ENCODE measurements at places on chromosomes 3 and 15. TPM values are rescaled to one million over a fixed set of nuclear protein-coding genes. Genes with fewer than 3 reads are reported as not detected.
A peak's percentile ranks its signal among the peaks of the same experiment; 100 is the strongest.

DNA sequence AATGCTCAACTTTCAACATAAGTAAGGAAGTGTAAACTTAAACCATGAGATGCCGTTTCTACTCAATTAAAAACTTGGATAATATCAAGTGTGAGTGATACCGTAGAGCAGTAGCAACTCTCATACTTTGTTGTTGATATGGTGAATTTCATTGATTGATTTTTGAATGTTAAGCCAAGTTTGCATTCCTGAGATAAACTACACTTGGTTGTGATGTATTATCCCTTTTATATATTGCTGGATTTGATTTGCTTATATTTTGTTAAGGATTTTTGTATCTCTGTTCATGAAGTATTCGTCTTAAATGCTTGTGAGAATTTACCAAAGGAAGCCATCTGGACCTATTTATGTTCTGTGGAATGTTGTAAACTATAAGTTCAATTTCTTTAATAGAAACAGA, 21.7 kb downstream of the SLMAP start:
- H3K4me3 ChIP-seq: no peak overlapping the region
- DNase-seq: no peak
- H3K4me1 ChIP-seq: peaks cover 3% of the 10 kb centered on the region
- H3K27ac ChIP-seq: no peak overlapping the region
- H3K36me3 ChIP-seq: no peaks in the 10 kb centered on the region

GRCh38 chr3:169236662-169237186, 426.8 kb downstream of the MECOM start:
- no peak for DNase-seq
- no peaks in the 10 kb centered on the region for H3K36me3 ChIP-seq
- no peak overlapping the region for H3K4me3 ChIP-seq
- H3K27me3 ChIP-seq: no peaks in the 10 kb centered on the region
- H3K4me1 ChIP-seq: no peaks in the 10 kb centered on the region

DNA sequence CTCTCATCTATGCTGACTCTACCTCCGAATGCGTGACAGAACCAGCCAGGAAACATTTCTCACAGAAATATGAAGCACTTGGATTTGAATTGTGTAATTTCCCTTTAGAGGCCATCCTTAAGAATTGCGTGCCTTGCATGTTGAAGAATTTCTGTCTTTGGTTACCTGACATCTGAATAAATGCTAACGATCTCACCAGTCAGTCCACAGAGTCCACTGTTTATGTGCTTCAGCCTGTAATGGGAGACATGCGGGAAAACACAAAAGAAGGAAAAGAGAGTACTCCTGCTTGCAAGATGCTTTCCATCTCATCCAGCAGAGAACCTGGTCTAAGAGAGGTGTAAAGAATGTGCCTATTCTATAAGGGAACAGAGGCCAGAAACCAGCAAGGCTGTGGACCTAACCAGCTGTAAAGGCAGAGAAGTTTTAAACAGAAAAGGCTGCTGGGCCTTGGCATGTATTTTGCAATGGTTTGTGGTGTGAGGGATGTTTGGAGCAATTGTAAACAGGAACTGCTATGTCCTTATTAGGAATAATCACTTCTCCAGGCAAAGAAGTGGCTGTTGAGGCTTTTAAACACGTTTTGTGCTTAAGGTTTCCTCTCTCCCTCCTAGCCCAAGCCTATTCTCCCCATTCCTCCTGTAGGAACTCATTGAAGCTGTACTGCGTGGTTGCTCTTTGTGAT, 36.4 kb upstream of the BOC start:
- H3K4me1 ChIP-seq: no peaks in the 10 kb centered on the region
- H3K27me3 ChIP-seq: no peaks in the 10 kb centered on the region
- no peak for DNase-seq
- H3K36me3 ChIP-seq: no peaks in the 10 kb centered on the region

- H3K4me1 ChIP-seq: no peaks in the 10 kb centered on the region
- H3K27me3 ChIP-seq: no peaks in the 10 kb centered on the region
- H3K4me3 ChIP-seq: no peak overlapping the region
- no peaks in the 10 kb centered on the region for H3K36me3 ChIP-seq
- no peak for DNase-seq
Observed at GRCh38 chr3:20396335-20396734, 210.3 kb upstream of the SGO1 start.

DNA sequence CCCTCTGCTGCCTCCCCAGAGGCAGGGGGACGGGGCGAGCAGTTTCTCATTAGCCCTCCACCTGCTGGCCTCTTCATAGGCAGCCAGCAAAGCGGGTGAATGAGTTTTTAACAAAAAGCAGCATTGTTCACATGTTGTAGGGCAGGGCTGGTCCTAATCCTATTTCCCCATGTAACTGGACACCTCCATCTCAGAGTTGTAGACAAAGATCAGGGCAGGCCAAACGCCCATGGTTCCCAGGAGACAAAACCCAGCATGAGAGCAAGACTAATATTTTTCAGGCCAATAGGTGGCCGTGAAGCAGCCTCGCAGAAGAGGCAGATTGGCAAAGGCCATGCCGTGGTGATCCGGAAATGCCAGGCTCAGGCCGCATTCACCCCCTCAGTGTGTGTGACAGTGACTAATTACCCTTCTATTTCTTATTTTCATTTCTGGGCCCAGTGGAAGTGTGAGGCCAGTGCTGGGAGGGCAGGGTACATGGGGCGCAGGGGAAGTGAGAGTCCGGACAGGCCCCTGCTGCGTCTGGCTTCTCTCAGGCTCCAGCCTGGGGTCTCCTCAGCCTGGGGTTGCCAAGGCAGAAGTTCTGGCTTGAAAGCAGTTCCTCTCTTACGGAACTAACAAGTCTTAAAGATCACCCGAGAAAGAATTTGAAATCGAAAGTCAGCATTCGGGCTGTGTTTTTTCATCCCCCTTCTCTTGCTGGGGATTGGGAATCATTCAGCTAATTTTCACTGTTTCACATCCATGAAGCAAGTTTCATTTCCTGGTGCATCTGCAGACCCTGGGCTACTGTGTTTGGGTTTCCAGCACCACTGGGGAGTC, 64.8 kb downstream of the BOC start:
- no peak for DNase-seq
- no peaks in the 10 kb centered on the region for H3K27me3 ChIP-seq
- H3K4me3 ChIP-seq: peak overlapping the region; percentile 18

DNA sequence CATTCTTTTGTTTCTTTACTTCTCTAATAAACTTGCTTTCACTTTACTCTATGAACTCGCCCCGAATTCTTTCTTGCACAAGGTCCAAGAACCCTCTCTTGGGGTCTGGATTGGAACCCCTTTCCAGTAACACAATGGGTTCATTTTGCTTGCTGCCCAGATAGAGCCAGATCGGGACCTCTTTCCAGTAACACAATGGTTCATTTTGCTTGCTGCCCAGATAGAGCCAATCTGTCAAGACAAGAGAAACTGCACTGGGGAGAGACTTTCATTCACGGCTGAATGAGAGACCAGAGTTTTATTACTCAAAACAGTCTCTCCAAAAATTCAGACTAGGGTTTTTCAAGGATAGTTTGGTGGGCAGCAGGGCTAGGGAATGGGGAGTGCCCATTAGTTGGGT, 25.4 kb downstream of the METTL6 start:
- no peak for DNase-seq
- H3K4me1 ChIP-seq: peaks cover 6% of the 10 kb centered on the region
- no peak overlapping the region for H3K4me3 ChIP-seq
- no peaks in the 10 kb centered on the region for H3K36me3 ChIP-seq
- no peaks in the 10 kb centered on the region for H3K27me3 ChIP-seq

GRCh38 chr15:54159012-54159411, 180.8 kb downstream of the UNC13C start:
- H3K27me3 ChIP-seq: no peaks in the 10 kb centered on the region
- H3K4me3 ChIP-seq: no peak overlapping the region
- H3K4me1 ChIP-seq: no peaks in the 10 kb centered on the region
- DNase-seq: no peak

DNA sequence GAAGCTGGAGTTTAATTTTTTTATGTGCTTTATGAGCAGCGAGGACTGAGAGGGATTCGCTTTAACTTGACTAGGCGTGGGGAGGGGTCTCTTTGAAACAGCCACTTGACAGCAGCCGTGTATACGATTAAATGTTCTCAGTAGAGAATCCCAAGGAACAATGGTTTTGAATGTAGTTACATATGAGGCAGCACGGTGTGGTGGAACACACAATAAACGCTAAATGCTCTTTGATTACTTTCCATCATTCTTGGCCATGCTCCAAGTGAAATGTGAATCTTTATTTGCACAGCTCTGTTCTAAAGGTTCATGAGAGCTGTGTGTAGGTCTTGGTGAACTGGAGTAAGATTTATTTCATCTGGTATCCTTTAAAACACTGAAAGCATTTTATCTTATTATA, 251.4 kb upstream of the TGFBR2 start:
- DNase-seq: no peak
- no peak overlapping the region for H3K4me3 ChIP-seq
- H3K36me3 ChIP-seq: no peaks in the 10 kb centered on the region
- H3K27ac ChIP-seq: peak overlapping the region; percentile 8
- H3K27me3 ChIP-seq: no peaks in the 10 kb centered on the region
- H3K4me1 ChIP-seq: peaks cover 23% of the 10 kb centered on the region

DNA sequence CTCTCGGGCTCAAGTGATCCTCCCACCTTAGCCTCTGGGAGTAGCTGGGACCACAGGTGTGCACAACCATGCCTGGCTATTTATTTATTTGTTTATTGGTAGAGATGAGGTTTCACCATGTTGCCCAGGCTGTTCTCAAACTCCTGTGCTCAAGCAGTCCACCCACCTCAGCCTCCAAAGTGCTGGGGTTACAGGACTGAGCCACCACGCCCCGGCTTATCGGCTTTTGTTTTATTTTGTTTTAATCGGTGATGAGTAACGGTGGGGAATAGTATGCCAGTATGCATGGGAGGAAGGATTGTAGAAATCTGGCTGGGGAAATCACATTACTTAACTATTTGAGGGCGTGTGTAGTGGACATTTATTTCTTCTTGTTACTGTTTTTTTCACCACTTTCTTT, 451.0 kb upstream of the GOLIM4 start:
- H3K36me3 ChIP-seq: no peaks in the 10 kb centered on the region
- no peaks in the 10 kb centered on the region for H3K4me1 ChIP-seq
- peak; percentile 22 for DNase-seq

GRCh38 chr3:72186400-72186855, 401.5 kb upstream of the PROK2 start:
- no peaks in the 10 kb centered on the region for H3K36me3 ChIP-seq
- DNase-seq: no peak
- no peak overlapping the region for H3K27ac ChIP-seq
- H3K4me3 ChIP-seq: no peak overlapping the region

DNA sequence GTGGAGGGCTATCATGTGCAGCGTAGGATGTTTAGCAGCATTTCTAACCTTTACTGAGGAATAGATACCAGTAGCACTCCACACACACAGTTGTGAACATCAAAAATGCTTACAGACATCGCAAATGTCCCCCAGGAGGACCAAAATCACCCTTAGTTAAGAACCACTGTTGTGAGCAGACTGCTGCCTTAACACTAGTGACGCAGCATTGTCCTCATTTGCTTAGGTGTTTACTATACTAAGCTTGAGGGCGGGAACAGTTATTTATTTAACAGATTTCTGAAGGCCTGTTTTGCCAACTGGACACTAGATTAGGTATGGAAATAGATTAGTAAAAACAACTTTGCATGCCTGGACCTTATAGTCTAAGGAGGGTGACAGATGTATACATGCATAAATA, 2.3 kb downstream of the PPP2R3A start:
- H3K27ac ChIP-seq: no peak overlapping the region
- H3K4me3 ChIP-seq: no peak overlapping the region
- H3K4me1 ChIP-seq: peaks cover 14% of the 10 kb centered on the region
- H3K27me3 ChIP-seq: no peaks in the 10 kb centered on the region

DNA sequence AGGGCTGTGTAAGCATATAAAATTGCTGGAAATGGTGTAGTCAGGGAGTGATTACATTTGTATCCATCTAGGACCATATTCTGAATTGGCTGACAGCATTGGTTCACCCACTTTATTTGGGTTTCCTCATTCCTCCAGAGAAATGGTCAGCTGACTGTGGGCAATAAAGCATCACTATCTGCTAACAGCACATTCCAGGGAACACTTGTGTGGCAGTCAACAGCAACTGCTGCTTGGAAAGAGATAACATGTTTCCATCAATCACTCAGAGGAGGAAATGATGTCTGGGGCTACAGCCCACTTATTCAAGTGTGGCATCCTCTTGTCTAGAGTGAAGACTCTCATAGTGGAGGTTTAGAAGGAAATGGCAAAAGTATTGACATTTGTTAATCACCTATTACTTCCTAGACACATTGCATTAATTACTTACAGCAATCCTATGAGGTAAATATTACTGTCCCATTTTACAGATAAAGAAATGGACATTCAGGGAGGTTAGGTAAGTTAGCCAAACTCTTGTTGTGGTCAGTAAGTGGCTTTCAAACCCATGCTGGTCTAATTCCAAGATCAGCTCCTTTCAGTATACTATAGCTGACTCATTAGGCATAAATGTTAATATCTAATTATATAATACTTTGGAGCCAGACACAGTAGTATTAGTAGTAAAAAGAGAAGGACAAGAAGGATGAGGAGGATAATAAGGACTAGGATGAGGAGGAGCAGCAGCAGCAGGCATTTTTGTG, 247.8 kb downstream of the ALCAM start:
- H3K4me1 ChIP-seq: no peaks in the 10 kb centered on the region
- H3K4me3 ChIP-seq: no peak overlapping the region
- H3K36me3 ChIP-seq: no peaks in the 10 kb centered on the region
- DNase-seq: no peak
- no peaks in the 10 kb centered on the region for H3K27me3 ChIP-seq

GRCh38 chr3:78338405-78338804, 1298.5 kb downstream of the ROBO2 start:
- H3K4me3 ChIP-seq: no peak overlapping the region
- H3K27ac ChIP-seq: no peak overlapping the region
- DNase-seq: no peak
- no peaks in the 10 kb centered on the region for H3K36me3 ChIP-seq

DNA sequence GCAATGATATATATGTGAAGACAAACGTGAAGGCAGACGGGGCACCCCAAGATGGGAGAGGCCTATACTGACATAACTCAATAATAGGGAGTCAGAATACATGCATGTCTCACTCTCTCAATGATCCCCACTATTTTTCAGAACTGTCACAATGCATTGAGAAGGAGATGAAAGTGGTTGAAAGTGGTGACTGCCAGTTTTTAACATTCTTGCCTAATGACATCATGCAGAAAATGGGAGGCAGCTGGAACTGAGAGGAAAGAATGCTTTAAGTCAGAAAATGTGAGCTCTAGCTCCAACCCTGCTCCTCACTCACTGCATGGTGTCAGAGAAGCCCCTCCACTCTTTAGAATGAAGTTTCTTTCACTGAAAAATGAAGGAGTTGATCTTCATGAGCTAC, 55.3 kb upstream of the P2RY1 start:
- H3K4me3 ChIP-seq: no peak overlapping the region
- H3K27ac ChIP-seq: no peak overlapping the region
- H3K36me3 ChIP-seq: no peaks in the 10 kb centered on the region

GRCh38 chr3:47577583-47578118, 1.0 kb downstream of the CSPG5 start:
- peaks cover 13% of the 10 kb centered on the region for H3K4me1 ChIP-seq
- H3K27me3 ChIP-seq: peaks cover 27% of the 10 kb centered on the region
- H3K36me3 ChIP-seq: no peaks in the 10 kb centered on the region
- peak; percentile 50 for DNase-seq
- peak overlapping the region; percentile 62 for H3K4me3 ChIP-seq
- H3K27ac ChIP-seq: no peak overlapping the region

GRCh38 chr3:152549263-152549662, 280.5 kb downstream of the MBNL1 start:
- no peak overlapping the region for H3K4me3 ChIP-seq
- H3K27me3 ChIP-seq: no peaks in the 10 kb centered on the region
- no peak overlapping the region for H3K27ac ChIP-seq
- no peak for DNase-seq
- no peaks in the 10 kb centered on the region for H3K36me3 ChIP-seq
- H3K4me1 ChIP-seq: no peaks in the 10 kb centered on the region

The ACTC1 gene
- total RNA-seq: 0.62 TPM

The PAQR5 gene
- 30.6 TPM for total RNA-seq

The SLC15A2 gene
- 63.6 TPM for total RNA-seq

The SAMD7 gene
- not detected for total RNA-seq

The UCN2 gene
- total RNA-seq: 0.32 TPM

Data from lower lobe of right lung (tissue), 2 donors.